ENCODE measurements at places on chromosomes 3 and 15. TPM values are rescaled to one million over a fixed set of nuclear protein-coding genes. Genes with fewer than 3 reads are reported as not detected.

DNA sequence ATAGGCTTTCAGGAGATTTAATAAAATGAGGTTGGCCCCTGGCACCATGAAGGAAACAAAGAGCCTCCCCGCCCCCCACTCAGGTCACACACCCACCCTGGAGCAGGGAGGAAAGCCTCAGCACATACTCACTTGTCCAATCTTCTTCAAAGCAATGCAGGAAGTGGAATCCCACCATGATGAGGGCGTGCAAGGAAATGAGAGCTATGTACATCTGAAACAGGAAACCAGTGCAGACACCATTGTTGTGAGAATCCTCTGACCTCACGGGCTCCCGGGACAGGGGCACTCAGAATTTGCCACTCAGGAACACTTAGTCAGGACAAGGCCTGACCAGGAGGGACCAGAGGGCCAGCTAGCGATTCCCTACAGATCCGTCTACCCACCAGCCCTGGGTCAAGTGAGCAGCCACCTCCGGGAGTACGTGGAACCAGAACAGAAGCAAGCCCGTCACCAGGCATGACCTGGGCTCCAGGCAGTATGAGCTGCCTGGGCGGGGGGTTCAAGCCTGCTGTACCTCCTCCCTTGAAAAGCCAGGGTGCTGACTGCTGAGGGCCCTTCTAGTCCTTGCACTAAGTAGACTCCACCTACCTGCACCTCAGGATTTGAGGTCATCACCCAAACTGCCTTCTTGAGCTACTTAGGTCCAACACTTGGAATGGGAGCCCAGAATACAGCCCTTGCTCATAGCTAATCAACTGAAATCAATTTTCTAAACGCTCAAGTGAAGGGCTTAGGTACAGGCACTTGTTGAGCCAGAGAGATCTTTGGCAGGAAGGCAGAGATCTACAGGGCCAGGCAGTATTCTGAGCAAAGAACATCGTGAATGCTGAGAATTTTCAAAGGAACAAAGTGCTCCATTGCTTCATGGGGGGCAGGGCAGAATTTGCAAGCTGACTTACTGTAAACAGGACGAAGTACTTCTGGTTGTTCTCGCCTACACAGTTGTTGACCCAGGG lies 42.7 kb downstream of the ZDHHC3 start:
- DNase-seq: no peak

The USP13 gene
- 53.4 TPM for polyA plus RNA-seq

The SLC6A11 gene
- 0.06 TPM for polyA plus RNA-seq

The MCF2L2 gene
- 0.21 TPM for polyA plus RNA-seq

DNA sequence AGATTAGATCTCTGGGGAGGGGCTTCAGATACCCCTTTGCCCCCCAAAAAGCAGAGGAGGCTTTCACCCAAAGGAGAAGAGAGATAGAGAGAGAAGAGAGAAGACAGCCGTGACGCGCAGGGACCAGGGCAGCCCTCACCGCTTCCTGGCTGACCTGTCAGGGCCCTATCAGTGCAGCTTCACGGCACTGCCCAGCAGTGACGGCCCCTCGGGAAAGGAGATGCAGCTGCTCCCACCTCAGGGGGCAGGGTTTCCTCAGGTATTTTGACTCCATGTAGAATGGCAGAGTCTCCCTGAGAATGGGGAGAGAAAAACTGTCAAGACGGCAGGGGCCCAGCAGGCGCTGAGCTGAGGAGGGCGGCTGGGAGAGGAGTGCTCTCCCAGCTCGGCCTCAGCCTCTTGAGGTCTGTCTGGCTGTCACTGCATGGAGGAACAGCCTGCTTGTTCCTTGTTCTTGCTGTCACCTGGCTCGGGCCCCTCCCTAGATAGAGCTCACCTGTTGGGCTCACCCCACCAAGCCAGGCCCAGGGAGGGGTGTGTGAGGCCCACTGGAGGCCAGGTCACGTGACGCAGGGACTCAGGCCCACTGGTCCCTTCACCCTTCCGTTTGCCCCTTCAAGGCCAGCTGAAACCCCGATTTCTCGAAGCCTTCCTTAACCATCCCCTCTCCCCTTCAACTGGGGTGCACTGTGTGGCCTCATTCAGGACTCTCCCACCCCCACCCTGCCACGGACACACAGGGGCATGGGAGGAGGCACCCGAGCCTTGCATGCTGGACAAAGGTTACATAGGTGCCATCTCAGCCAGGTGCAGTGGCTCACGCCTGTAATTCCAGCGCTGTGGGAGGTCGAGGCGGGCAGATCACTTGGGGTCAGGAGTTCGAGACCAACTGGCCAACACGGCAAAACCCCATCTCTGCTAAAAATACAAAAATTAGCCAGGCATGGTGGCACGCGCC lies 28.2 kb downstream of the LOXL1 start:
- no peak for DNase-seq

GRCh38 chr3:45567730-45568172 lies 26.8 kb upstream of the LIMD1 start:
- DNase-seq: no peak

The BDH1 gene
- polyA plus RNA-seq: 5.5 TPM

DNA sequence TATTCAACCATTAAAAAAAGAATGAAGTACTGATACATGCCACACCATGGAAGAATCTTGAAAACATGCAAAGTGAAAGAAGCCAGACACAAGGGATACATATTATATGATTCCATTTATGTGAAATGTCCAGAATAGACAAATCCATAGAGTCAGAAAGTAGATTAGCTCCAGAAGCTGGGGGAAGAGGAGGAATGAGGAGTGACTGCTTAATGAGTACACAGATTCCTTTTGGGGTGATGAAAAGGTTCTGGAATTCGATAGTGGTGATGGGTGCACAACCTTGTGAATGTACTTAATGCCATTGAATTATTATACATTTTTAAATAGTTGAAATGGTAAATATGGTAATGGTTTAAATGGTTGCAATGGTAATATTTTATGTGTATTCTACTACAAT lies 90.6 kb upstream of the SPATA12 start:
- no peak for DNase-seq

DNA sequence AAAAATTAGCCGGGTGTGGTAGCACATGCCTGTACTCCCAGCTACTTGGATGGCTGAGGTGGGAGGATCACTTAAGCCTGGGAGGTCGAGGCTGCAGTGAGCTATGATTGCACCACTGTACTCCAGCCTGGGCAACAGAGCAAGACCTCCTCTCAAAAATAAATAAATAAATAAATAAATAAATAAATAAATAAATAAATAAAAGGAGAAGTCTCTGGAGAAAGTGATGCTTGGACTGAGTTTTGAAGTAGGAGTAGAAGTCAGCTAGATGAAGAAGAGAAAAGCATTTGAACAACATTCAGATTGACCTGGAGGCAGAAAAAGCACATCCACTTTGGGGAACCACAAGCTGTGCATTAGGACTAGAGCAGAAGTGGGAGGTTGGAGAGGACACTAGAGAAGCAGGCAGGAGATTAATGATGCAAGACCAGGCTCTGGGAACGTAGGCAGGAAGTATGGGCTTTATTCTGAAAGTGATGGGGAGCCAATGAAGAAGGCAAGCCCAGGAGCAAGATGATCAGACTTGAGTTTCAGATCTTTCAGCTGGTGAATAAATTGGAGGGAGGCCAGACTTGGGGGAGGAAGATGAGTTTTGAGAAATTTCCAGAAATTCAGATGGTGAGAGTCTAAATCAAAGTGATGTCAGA lies 48.7 kb downstream of the KLHL6 start:
- no peak for DNase-seq

The PCOLCE2 gene
- 1.0 TPM for polyA plus RNA-seq

The XYLB gene
- polyA plus RNA-seq: 3.9 TPM

- DNase-seq: peak; percentile 13
Observed at GRCh38 chr15:27028858-27029477, 58.0 kb downstream of the GABRG3 start.
